ENCODE measurements at places on chromosomes 2 and 18.

DNA sequence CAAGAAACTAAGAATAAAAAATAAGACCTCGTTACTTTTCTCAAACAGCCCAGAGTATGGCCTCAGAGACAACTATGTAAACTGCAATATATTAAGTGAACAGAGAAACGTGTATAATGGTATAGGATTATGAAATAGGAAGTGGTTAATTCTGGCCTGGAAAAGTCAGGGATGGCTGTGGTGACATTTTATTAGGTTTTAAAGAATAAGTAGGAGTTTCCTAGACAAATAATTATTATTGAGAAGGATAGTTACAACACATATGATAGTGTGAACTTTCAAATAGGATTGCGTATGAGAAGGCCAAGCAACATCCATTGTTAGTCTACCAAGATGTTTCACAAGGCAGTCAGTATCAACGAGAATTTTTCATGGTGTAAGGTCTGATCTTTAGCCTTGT is 244.1 kb downstream of the LPIN1 start:
- no peak for DNase-seq

GRCh38 chr2:235766278-235766677 is 272.4 kb downstream of the AGAP1 start:
- no peak for DNase-seq

GRCh38 chr18:9239720-9240119 is 94.9 kb upstream of the TWSG1 start:
- no peak for DNase-seq

DNA sequence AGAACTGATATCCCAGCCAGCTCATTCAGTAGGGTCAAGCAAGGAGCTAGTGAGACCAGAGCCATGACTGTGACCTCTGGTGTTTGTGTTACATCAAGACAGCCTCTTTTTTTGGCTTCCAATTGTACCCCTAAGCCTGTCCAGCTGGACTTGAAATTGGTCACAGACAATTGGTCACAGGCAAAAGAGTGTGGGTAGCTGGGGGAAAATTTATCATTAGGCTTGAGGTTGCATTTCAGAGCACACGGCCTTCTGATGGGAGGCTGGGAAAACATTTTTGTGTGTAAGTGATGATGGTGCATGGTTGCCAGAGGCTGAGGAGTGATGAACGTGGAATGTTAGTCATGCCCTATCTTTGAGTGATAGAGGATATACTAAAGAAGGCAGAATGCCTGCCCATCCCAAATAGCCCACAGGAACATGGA is 285.1 kb upstream of the SLC14A2 start:
- DNase-seq: no peak

DNA sequence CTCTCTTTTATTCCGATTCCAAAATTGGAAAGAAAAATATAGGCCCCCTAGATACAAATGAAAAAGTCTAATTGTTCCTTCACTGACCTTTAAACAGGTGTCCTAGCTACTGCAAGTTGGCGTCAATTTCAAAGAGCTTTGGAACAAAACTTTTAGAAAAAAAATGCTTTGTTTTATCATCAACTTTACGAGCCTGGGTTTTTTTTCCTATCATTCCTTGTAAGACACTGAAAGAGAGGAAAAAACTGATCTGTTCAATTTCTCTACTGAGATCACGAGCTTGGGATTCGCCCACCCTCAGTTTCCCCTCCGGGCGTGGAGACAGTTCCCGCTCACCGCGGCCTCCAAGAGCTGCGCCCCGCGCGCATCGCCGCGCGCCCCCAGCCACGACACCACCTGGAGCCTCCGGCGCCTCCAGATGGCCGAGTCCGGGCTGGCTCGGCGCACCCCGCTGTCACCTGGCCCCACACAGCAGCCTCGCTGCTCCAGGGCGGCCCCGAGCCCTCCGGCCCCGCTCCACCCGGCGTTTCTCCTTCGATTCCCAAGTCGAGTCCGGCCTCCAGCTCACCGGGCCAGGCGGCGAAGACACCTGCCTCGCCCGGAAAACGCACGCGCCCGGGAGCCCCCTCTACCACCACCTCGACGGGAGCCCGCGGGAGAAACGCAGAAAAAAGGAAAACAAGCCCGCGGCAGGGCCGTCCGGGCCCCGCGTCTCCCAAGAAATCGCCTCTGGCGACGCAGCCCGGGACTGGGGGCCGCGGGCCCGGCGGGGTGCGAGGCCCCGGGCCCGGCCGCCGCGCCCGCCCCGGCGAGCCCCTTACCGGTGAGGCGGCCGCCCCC is 656 bp downstream of the TBC1D8 start:
- DNase-seq: no peak

DNA sequence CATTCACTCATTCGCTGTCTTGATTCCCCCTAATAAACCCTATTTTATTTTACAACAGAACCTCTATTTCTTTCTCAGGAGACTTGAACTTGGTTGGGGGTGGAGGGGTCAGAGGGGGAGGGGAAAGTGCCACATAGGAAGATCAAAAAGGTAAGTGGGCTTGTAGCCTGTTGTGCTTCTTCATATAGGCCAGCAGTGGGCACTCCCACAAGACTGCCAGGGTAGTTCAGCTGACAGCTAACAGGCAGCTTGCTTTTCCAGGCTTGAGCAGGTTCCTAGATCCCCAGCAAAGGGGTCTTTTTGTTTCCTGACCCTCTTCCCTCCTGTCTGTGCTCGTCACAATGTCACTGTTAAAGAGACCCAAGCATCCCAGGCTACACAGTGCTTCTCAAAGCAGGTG is 829 bp upstream of the KIAA2012 start:
- no peak for DNase-seq

DNA sequence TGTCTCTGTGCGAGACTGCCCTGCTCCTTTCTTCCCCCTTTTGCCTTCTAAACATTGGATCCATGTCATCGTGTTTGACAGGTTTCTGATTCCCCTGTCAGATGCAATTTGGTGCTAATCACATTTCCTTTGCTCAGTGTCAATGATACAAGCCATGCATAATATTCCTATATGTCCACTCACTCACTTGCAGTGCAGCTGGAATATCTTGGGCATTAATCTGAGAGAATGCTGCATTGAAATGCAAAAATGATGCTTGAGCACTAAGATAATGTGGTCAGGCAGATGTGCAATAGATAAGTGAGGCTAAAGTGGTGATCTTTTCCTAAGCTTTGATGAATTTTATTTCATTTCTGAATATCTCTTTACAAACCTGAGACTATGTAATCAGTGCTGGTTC is 375.5 kb downstream of the PARD3B start:
- no peak for DNase-seq

DNA sequence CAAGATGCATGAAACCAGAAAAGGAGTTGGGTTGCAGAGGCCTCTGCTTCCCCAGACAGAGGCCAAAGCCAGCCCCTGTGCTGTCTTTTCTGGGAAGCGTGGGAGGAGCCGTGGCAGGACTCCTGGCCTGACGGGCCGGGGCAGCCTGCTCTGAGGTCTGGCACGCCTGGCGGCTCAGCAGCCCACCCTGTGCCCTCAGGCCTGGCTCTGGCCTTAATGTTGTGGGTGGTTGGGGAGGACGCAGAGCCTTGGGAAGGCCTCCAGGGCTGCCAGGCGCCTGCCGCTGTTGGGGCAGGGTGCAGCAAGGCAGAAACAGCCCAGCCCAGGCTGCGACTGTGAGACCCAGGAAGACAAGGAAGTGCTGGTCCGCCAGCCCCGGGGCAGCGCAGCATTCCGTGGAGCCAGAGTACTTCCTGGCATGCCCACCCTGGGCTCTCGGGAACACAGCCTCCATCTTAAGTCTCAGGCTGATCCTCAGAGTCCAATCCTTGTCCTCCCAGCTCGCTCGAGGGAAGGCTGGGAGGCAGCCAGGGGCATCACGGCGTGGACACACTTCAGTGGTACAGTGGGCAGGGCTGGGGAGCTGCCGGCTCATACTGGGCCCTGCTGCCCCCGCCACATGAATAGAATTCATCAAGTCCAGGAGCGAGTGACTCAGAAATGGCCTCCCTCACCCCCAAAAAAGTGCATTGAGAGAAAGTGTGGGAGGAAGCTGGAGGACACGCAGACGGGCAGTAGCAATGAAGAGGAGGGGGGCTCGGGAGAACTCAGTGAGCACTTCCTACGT is 72.6 kb downstream of the EMX1 start:
- DNase-seq: no peak

DNA sequence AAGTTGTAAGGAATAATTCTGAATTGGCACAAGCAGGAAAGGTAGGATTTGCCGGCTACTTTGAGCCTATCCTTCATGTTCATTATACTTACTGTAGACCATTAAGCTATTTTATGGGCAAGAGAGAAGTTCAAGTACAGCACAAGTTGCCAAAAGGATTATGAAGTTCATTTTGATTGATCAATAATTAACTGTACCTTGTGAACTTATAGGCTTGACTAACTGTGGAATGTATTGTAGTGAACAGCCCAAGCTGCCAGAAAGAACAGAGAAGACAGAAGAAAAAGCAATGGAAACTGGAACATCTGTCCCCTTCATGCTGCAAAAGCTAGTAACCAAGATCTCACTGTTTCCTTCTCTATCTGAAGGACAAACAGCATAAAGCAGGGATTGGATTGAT is 810.1 kb upstream of the ZEB2 start:
- no peak for DNase-seq

DNA sequence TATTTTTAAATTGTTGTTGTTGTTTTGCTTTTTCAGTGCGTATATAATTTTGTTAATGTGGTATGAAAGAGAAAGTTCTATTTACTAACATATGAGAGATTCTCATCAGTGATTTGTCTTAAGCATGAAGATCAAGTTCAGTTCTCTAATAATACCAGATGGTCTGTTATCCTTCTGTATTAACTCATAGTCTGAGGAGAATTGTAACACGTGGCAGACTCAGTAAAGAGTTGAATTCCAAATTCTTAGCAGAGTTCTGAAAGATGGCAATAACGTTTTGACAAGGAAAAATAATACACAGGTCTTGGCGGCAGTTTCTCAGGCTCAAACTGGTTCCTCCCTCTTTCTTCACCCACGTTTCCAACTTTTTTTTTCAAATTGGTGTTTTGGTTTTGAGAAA is 17.2 kb upstream of the COL3A1 start:
- DNase-seq: no peak

DNA sequence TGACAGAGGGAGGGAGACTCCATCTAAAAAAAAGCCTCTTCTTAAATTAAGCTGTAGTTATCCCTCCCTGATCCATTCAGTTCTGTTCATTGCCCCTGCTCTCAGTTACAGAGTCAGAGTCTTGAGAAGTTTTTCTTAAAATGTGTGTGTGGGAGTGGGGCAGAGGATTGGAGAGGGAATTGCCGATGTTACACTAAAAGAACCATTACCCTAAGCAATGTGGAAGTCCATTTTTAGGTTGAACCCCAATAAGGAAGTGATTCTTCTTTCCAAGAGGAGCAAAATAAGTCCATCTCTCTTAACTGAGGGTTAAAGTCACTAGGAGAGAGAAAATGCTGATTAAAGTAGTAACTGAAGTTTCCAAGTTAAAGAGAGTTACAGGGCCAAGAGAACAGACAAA is 21.2 kb upstream of the THOC1 start:
- DNase-seq: no peak
